Mesenchymal stem cell (in vitro differentiated cells and primary cell): ENCODE measurements at places on chromosomes 3 and 15.

DNA sequence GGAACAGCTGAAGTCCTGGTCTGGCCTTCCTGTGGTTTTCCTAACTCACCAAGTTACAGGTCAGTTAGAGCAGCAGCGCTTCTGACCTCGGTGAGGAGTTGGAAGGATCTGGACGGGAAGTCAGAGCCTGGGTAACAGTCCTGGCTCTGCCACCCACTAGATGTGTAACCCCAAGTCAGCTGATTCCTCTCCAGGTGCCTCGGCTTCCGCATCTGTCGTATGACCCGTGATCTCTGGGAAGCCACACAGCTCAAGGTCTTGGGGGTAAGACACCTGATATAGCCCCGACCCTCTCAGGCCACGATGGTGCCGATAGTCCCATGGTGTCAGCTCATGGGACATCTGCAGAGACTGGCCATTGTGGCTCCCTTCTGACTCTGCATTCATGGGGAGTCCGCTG is 8.3 kb upstream of the PIGZ start:
- DNase-seq, result no peak

- peak; percentile 26 for DNase-seq
These were observed 427.5 kb downstream of the VGLL3 start for GRCh38 chr3:86563400-86563970.

- peak; percentile 57 for DNase-seq
These were observed 766.8 kb downstream of the TBL1XR1 start for GRCh38 chr3:176430244-176431037.

GRCh38 chr3:69090021-69090420 is 5.3 kb downstream of the ARL6IP5 start:
- peak; percentile 91 for DNase-seq

GRCh38 chr3:151552589-151552988 is 91.7 kb upstream of the IGSF10 start:
- DNase-seq, result no peak

- DNase-seq, result peak; percentile 40
These were observed 462.0 kb downstream of the PDCD6IP start for GRCh38 chr3:34260271-34261000.

DNA sequence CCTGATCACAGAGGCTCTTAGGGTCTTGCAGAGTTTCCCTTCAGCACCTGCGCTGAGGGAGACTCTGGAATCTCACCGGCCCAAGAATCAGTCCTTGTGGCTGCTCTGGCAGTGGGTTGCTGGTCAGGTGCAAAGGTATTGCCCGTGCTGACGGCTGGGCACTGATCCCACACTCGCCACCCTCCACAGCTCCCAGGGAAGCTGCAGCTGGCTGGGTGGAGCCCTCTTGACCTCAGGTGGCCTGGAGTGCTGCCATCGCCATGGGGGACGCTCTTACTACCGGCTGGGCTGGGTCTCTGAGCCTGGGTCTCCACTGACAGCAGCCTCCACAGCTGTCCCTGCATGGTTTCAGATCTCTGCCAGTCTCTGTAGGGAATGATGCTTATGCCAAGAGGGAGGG is 52.6 kb upstream of the EPHB3 start:
- no peak for DNase-seq

DNA sequence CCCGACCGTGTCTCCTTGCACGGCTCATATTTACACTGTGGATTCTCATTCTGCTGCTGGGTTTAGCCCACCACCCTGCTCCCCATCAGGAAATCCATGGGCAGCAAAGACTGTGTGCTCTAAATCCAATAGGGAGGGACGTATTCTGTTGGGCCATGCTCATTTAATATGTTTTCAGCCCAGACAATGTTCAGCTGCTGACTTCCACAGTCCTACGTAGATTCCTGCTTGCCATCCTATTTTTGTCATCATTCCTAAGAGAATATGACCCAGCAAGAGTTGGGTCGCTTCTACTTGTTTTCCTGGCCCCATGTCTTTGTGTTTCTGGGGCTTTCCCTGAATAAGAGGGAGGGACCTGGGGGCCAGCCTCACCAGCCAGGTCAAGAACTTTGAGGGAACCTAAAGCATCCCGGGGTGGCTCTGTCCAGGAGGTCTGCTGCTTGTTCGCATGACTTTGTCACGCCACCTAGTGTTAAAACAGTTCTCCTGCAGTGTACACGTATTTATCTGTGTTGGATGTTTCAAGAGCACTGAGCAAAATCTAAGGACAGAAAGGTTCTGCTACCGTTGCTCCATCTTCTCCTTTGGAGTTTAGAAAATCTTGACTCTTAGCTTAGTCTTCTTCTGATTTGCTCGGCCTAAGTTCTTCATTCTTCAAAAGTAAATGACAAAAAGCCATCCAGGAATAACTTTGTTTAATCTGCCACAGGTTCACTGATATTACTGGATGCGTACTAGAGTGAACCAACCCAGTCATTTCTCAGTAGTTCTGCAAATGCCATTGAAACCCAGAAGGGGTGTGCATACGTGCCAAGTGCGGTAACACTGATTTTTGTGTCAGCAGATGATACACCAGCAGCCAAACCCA is 79.8 kb upstream of the NR2E3 start:
- DNase-seq, result peak; percentile 68

DNA sequence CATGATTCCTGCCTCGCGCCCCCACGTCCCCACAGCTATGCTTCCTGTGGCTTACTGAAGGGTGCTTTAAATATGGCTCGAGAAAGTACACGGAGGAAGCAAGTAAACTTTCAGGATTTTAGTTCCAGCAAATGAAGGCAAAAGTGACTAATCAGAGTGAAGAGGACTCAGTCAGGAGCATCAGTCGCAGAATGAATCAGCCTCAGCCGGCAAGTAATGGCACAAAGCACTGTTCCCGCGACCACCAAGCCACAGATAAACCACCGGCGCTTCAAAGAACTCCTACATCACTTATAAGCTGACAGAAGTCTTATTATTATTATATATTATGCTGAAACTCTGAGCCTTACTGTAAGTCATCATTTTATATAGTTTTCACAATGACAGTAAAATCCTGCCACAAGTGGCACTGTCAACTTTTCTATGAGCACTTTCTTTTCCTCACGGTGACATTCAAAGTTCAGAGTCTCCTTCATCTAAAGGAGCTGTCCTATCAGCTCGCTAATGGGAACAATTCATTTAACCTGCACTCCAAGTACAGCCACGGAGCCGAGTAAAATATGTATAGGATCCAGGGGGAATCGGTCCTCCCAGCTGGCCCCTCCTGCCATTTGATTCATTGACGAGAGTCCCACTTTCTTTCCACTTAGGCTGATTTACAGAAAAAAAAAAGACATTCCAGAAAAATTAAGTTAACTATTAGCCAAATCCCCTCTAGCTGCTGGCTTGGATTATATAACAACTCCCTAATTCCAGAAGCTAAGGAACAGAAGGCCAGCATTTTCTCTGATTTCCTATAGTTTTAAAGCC is 217.0 kb upstream of the ICE2 start:
- peak; percentile 46 for DNase-seq

DNA sequence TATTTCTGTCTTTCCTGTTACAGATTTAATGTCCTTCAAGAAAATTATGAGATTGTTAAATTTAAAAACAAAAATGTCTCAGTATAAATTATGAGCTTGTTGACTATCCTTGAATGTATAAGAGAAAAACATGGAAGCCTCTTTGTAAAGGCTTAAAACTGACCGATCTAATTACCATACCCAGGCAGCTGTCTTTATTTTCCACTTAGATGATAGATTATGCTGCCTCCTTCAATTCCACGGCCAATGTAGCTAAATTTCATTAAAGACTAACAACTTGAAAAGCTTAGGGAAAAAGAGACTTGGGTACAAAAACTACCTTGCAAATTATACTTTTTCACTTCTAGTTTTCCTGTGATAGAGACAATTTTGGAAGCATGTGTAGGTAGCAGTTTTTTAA is 88.3 kb downstream of the ATP10A start:
- DNase-seq, result no peak

DNA sequence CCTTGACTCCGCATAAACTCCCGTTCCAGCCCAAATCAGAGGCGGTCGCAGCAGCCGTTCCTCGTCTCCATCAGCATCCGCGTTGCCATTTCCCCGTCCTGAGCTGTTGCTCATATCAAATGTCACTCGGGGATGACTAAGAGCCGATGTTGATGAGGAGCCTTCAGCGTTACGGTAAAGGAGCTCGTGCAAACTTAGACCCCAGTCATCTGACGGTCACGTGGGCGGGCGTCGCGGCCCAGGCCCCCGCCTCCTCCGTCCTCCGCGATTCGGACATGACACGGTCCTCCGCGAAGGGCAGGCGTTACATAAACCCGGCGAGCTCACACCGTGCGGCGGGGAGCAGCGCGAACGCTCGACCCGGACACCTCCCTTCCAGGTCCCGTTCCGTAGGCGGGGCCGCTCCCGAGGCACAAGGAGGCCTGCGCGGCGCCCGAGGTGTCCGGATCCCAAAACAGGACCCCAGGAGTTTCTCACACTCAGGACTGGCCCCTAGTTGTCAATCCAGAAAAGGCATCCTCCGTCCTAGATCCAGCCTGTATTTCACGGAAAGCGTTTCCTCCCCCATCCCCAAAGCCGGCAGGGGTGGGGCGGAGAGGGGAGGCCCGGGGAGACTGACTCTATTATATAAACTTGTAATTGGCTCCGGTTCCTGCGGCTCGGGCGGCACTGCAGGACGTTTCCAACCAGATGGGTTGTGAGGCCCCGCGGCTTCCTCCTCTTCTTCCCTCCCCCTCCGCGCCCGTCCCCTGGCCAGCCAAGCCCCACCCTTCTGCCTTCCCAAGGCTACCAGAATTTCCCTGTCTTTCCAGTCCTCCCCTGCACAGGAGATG is 100.0 kb upstream of the IGF1R start:
- peak; percentile 76 for DNase-seq

- DNase-seq, result peak; percentile 51
These were observed 7.6 kb downstream of the ULK3 start for GRCh38 chr15:74835312-74835823.

GRCh38 chr3:179760944-179761343 is 108.1 kb downstream of the USP13 start:
- DNase-seq, result peak; percentile 86

DNA sequence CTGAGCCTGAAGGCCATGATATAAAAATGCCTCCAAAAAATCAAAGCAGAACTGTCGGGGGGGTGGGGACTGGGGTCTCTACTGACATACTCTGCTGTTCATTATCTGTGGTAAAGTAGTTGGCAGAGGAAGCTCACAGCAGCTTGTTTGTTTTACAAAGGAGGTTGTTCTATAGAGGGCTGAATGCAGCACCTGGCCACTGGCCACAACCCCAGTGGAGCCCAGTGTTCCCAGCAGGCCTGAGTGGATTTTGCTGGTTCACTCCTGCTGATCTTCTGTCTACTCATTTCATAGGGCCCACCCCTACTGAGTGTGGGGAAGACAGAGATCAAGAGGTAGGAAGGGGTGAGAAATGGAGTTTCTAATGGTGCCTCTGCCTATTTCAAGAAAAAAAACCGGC is 125.5 kb downstream of the DIPK2A start:
- no peak for DNase-seq

DNA sequence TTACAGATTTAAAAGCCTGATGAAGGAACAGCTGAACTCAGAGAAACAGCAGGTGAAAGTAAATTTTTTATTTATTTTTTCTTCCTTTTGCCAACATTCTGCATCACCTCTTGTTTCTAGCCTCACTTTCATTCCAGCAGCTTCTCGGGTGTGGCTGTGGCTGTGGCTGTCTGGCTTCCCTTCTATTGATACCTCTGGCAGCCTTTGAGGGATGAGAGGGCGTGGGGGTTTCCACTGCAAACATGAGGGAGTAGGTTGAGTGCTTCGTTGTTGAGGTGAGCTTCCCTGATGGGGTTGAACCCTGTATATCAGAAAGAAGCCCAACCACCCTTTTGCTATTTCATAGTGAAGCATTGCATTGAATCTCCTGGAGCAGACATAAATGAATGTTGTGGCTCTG is 6.2 kb upstream of the TMC3 start:
- no peak for DNase-seq

- no peak for DNase-seq
These were observed 79.8 kb downstream of the SHQ1 start for GRCh38 chr3:72768481-72768880.

- DNase-seq, result no peak
These were observed 18.8 kb downstream of the PPP1R2 start for GRCh38 chr3:195524171-195524896.

- DNase-seq, result peak; percentile 63
These were observed at the start of gene EPHA3 for GRCh38 chr3:89107461-89108290. Gene EPHA3, plus strand, starts transcription at chr3:89107621. Its CDS starts 128 bp downstream, at chr3:89107749.

- peak; percentile 32 for DNase-seq
These were observed 380 bp downstream of the MYLK start for GRCh38 chr3:123883701-123884202.

GRCh38 chr3:154224866-154225265 is 99.4 kb downstream of the DHX36 start:
- DNase-seq, result no peak

DNA sequence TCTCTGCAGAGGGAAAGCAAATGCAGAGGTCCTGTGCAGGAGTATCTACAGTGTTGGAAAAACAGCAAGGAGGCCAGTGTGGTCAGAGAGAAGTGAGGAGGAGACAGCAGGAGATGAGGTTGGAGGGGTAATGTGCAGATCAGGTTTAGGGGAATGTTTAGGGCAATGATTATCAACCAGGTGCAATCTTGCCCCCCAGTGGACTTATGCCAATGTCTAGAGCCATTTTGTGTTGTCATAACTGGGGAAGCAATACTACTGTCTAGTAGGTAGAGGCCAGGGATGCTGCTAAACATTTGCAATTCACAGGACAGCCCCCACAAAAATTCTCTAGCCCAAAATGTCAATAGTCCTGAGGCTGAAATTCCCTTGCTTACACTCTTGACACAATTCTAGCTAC is 13.1 kb downstream of the CCDC191 start:
- no peak for DNase-seq

DNA sequence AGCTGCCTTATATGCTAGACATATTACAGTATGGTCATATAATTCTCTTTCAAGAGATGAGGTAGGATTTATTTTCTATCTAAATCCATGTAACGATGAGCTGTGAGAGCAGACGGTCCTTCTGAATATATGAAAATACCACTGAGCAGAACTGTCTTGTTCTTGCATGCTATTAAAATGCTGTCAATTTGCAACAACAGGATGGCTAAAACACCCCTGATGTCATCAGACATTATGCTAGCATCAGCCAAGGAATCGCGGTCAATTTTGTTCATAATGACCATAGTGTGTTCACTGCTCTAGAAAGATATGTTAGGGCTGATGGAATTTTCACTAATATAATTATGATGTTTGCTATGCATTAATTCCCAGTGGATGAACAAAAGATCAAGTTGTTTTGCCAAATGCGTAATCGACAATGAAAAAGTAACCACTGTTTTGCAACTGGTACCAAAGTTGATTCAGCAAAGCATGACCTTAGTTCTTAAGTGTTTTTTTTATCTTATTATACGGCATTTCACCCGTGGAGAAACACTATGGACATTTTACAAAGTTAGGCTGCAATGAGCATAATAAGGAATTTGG is 765.4 kb upstream of the NR2F2 start:
- no peak for DNase-seq

- no peak for DNase-seq
These were observed 312.4 kb upstream of the SEMA6D start for GRCh38 chr15:47404877-47405276.

GRCh38 chr3:23052620-23053019 is 150.5 kb upstream of the UBE2E2 start:
- DNase-seq, result no peak
